ENCODE measurements at places on chromosomes 2 and 18.

DNA sequence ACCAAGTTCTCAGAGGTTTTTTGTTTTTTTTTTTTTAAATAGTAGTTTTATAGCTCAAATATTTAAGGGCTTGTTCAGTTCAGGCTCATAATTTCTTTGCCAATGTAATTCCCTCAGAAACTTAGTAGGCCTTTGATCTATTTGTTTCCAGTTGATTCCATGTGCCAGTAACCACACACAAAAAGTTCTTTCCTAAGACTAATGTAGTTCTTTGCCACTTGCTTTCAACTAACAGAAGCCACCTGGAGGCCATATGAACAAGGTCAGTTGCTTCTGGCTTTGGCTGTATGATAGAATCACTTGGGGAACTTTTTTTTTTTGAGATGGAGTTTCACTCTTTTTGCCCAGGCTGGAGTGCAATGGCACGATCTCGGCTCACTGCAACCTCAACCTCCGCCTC lies 100.7 kb downstream of the DTNB start:
- DNase-seq = no peak

- DNase-seq = no peak
These were observed 144.1 kb downstream of the CDC42EP3 start for GRCh38 chr2:37527361-37527760.

GRCh38 chr18:61896757-61897156 lies 4.0 kb upstream of the RNF152 start:
- no peak for DNase-seq

DNA sequence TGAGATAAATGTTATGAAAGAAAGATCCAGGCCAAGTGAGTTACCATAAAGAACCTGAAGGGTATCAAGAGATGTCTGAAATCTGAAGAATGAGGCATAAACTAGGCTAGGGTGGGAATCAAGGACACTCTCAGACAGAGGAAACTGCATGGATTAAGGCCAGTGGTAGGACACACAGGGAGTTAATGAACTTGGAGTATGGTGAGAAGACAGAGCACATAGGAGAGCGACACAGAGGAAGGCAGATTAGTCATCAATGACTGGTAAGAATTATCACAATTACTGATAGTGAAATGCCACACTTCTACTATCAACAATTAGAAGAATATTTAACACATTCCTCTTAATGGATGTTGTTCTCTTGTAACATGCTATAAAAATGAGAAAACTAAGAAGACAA lies 76.9 kb downstream of the TTC21B start:
- no peak for DNase-seq

DNA sequence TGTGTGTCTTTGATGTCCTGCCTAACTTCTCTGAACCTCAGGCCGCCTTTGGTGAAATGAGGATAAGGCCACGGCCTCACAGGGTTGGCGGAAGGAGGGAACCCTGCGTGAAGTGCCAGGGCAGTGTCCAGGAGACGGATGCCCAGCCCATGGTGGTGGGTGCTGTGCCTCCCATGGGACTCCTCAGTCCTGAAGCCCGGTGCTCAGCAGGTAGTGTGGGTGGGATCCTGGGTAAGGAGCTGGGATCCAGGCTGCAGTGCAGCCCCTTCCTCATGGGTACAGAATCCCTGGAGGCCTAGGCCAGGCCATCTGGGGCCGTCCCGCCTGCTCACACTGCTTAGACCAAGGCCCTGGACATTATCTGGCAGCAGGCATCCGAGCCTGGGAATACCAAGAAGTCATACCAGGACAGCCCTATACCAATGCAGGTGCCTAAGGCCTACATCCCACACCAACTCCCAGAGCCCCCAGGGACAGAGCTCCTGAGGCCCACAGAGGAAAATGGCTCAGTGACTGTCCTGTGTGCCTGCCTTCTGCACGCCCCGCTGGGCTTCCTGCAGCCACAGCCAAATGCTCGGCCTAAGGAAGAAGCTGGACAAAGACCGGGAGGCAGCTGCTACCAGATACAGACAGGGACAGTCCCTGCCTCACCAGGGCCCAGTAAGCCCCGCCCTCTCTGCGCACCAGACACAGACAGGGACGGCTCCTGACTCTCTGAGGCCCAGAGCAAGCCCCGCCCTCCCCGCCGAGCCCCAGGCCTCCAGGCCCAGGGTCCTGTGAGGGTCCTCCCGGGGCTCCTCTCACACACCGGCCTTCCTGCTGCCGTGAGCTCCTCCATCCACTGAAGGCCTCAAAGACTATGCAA lies 78.0 kb downstream of the NDUFA10 start:
- DNase-seq = no peak

DNA sequence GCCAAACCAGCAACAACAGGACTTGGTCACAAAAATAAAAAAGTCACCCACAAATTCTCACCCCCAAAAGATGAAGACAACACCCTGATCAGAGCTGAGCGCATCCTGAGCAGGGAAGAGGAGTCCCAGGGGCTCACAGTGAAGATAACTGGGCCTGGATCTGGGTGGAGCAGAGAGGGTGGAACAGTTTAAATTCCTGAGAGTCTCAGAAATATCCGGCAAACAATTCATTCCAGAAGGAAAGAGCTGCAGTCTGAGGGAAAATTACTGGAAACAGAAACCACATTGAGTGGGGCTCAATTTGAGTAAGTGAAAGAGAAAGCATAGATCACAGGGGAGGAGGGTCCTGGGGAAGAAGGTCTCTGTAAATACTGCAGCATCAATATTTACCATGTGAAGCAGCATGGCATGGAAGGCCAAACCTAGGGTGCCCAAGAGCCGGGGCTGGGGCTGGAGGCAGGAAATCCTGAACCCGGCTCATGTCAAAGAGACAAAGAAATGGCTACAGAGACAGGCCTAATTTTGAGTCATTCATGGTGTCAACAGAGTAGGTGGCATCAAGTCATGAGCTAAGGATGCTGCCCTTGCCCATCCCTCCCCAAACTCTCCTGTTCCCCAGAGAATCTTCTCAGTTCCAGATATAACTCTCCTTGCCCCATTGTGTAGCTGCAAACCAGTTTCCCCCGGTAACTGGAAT lies 61.4 kb upstream of the ZBTB7C start:
- no peak for DNase-seq

DNA sequence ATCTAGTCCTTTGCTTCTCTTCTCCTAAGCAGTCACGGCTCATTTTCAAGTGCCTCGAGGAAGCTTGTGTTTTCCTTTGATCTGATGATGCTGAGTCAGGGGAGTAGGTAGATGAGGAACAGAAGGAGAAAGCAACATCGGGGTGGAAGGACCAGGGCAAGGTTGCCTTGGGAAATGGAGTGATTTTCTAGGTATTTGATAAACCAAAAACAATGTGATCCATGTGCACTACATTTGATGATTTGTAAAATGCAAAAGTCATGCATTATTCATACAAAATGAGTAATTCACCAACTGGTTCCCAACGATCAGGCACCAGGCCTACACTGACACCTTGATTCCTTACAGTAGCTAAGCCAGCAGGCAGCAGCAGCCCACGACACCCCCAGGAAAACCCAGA lies 205.3 kb downstream of the ANAPC1 start:
- no peak for DNase-seq

DNA sequence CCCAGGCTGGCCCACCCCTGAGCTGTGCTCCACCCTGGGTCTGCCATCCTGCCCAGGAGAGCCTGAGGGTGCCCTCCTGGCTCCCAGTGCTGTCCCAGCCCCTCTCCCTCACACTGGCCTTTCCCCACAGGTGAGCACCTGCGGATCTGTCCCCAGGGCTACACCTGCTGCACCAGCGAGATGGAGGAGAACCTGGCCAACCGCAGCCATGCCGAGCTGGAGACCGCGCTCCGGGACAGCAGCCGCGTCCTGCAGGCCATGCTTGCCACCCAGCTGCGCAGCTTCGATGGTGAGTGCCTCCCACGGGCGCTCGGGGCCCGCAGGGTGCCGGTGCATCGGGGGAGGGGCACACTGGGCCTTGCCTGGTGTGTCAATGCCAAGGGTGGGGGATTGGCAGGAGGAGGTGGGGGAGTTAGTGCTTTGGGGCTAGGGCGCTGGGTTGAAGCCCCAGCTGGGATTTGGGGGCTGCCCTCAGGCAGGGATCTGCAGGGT lies 23.5 kb downstream of the GPC1 start:
- DNase-seq = no peak

GRCh38 chr2:240551811-240552210 lies 6.0 kb downstream of the ANKMY1 start:
- DNase-seq = no peak

DNA sequence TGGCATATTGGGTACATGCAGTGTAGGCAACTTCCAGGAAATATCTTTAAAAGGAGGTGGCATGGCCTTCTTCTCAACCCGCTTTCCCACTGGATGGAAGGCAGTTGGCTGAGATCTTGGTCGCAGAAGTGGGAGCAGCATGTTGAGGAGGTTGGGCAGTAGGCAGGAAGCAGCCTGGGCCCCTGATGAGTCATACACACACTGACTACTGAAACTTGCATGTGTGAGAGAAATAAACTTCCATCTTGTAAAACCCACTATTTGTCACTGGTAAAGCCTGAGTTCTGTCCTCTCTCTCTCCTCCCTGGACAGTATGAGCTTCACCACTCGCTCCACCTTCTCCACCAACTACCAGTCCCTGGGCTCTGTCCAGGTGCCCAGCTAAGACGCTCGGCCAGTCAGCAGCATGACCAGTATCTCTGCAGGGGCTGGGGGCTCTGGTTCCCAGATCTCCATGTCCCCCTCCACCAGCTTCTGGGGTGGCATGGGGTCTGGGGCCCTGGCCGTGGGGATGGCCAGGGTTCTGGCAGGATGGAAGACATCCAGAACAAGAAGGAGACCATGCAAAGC lies 233.8 kb upstream of the SPRED2 start:
- DNase-seq = no peak

GRCh38 chr18:79941473-79942119 lies 9.9 kb downstream of the SLC66A2 start:
- no peak for DNase-seq

GRCh38 chr2:195094330-195094729 lies 562.7 kb upstream of the SLC39A10 start:
- no peak for DNase-seq

DNA sequence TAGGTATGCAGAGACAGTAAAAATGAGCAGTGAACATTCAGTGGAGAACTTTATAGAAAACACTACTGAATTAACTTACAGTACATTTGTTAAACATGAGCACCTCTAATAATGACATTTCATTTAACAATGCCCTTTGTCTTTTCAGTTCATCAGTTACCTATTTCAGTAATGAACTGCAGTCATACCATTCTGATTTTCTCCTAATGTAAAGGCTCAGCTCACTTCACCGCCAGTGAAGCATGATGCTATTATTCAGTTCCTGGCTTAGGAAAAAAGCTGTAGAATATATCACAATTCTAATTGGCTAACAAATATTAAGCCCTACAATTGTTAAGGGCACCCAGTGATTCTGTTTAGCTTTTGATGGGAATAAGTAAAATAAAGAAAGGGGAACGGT lies 37.1 kb upstream of the CCDC93 start:
- DNase-seq = no peak

DNA sequence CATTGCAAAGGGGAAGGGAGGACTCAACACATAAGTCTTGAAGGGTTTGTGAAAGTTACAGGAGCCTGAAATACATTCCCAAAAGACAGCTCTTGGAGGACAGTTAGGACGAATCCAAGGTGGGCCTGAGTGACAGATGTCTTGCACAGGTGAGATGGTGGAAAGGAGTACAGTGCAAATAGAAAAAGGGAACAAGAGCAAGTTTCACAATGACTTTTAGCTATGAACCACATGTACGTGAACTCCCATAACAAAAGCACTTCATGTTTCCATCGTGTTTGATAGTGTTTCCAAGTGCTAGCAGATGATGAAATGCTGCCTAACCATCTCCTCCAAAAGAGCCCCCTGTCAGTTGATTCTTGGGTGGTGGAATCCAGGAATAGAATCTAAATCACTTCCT lies 1.8 kb downstream of the IL18RAP start:
- no peak for DNase-seq

- DNase-seq = no peak
These were observed 22.8 kb downstream of the CEP68 start for GRCh38 chr2:65079017-65079416.

- no peak for DNase-seq
These were observed 751.2 kb downstream of the CNTNAP5 start for GRCh38 chr2:124776332-124776731.

GRCh38 chr2:97359861-97360584 lies 229.7 kb downstream of the ANKRD36B start:
- DNase-seq = no peak

- DNase-seq = no peak
These were observed 36.0 kb upstream of the SELENOI start for GRCh38 chr2:26309921-26310320.

DNA sequence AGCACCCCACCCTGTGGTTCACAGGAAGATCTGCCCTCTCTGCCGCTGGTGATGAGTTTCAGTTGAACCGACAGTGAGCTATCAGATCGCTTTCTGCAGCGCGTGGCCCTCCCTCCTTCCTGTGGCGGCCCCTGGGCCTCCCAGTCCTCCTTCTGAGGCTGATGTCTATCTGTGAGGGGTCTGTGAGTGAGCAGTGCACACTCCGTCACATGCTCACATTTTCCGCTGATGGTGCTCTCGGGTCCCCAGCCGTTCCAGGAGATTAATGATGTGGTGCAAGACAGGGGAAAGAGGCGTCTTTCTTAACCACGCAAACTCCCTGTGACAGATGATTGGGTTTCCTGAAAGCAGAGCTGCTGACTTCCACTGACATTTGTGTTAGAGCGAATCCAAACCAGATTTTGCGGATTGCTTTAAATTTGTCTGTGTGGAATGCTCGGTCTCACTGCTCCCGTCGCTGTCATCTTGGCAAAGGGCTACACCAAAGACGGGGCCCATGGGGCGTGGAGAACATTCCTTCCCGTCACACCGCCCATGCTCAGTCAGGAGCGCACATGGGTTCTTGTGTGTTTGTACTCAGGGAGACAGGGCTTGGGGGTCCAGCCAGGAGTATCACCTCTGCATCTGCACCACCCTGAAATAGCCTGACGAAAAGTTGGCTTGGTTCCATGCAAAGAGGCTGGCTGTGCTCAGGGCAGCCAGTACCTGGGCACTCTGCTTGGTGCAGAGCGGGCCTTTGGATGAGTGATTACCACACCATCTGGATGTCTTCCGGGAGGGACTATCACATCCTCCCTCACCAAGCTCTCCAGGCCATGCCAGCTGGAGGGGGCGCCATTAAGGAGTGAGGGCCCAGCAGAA lies 154.7 kb upstream of the HS6ST1 start:
- DNase-seq = no peak

DNA sequence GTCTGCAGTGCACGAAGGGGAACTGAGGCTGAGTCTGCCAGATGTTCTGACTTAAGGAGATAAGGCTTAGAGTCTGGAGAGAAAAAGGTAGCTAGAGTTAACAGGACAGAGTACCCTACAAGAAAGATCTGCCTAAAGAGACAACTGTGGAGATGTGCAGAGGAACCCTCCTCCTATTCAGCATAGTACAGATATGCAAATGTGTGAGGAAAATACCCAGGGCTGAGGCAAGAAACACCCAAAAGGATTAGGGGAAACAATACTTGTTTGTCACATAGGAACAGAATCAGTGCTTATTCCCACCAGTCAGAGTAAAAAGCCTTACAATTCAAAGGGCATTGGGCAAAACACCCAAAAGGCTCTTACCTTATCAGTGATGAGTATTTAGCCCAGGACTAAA lies 67.8 kb downstream of the SS18 start:
- no peak for DNase-seq

Data from stimulated activated CD4-positive, alpha-beta T cell treated with anti-CD3 and anti-CD28 coated beads, Interleukin-15, amount 100 ng/mL, for 1 hour (primary cell).